Progenitor cell of endocrine pancreas (in vitro differentiated cells): ENCODE measurements at places on chromosomes 6 and 20. TPM values are rescaled to one million over a fixed set of nuclear protein-coding genes. Genes with fewer than 3 reads are reported as not detected.
A peak's percentile ranks its signal among the peaks of the same experiment; 100 is the strongest.

Gene TDRD6
- total RNA-seq, result 0.17 and 0.93 TPM in 2 replicates

Gene SYNCRIP
- total RNA-seq, result 127 and 136 TPM in 2 replicates

Gene TXNDC5
- total RNA-seq, result 71.6 and 86.6 TPM in 2 replicates

Gene EPPIN
- total RNA-seq, result not detected in 2 replicates

Gene UBE2C
- 63.9 and 69.0 TPM in 2 replicates for total RNA-seq

Gene ACTL10
- 0.36 and 0.38 TPM in 2 replicates for total RNA-seq

Gene B3GAT2
- total RNA-seq, result 1.1 and 1.8 TPM in 2 replicates

Gene MYLK2
- total RNA-seq, result 0.38 and 0.42 TPM in 2 replicates

Gene PRDM13
- not detected in 2 replicates for total RNA-seq

DNA sequence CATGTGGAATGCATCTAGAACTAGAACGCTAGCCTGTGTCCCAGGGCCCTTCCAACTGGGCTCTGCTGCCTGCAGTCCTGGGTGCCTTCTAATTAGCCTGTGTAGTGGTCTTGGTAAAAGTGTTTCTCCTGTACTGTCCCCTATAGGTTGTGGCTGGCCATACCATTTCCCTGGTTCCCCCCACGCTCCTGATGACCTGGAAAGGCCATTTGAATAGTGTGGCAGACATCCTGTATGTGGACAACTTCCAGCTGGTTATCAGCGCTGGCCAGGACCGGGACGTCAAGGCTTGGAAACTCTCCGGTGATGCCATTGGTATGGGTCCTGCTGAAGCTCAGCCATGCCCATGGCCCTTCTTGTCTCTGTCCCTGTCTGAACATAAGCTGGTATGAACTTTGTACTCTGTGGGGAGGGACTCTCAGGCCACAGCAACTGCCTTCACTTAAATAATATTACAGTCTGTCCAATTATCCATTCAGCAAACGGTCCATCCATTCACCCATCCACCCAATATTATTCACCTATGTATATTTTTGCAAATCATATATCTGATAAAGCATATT, 60.7 kb downstream of the SUN5 start:
- no peaks in the 10 kb centered on the region for H3K27me3 ChIP-seq
- H3K4me1 ChIP-seq, result no peaks in the 10 kb centered on the region
- no peak overlapping the region for H3K4me3 ChIP-seq
- no peak overlapping the region for H3K27ac ChIP-seq
- DNase-seq, result no peak

- DNase-seq, result no peak
- H3K27ac ChIP-seq, result no peak overlapping the region
- H3K4me3 ChIP-seq, result no peak overlapping the region
These were observed 363.8 kb downstream of the RNGTT start for GRCh38 chr6:88599571-88599970.

- H3K27ac ChIP-seq, result no peak overlapping the region
- H3K36me3 ChIP-seq, result no peaks in the 10 kb centered on the region
- peaks cover 47% of the 10 kb centered on the region for H3K27me3 ChIP-seq
- H3K4me3 ChIP-seq, result no peak overlapping the region
These were observed 89.7 kb downstream of the CD40 start for GRCh38 chr20:46207793-46208192.

- H3K27me3 ChIP-seq, result no peaks in the 10 kb centered on the region
- DNase-seq, result no peak
- no peak overlapping the region for H3K27ac ChIP-seq
These were observed 255.9 kb downstream of the LAMA2 start for GRCh38 chr6:129138739-129139405.

- no peaks in the 10 kb centered on the region for H3K36me3 ChIP-seq
- DNase-seq, result no peak
- no peaks in the 10 kb centered on the region for H3K4me1 ChIP-seq
These were observed 9.9 kb upstream of the WFDC2 start for GRCh38 chr20:45459606-45460005.

GRCh38 chr6:1381481-1382330, 7.7 kb upstream of the FOXF2 start:
- no peak overlapping the region for H3K4me3 ChIP-seq
- H3K27me3 ChIP-seq, result peaks cover 83% of the 10 kb centered on the region
- H3K4me1 ChIP-seq, result no peaks in the 10 kb centered on the region
- peak; percentile 85 for DNase-seq

- H3K36me3 ChIP-seq, result no peaks in the 10 kb centered on the region
- no peak for DNase-seq
- H3K4me3 ChIP-seq, result no peak overlapping the region
These were observed 3.4 kb downstream of the OXT start for GRCh38 chr20:3074812-3075211.

GRCh38 chr6:38445336-38445735, 194.4 kb downstream of the BTBD9 start:
- H3K4me1 ChIP-seq, result no peaks in the 10 kb centered on the region
- no peak for DNase-seq
- H3K27me3 ChIP-seq, result no peaks in the 10 kb centered on the region
- H3K4me3 ChIP-seq, result no peak overlapping the region
- H3K36me3 ChIP-seq, result peaks cover 3% of the 10 kb centered on the region

- DNase-seq, result no peak
- H3K36me3 ChIP-seq, result peaks cover 2% of the 10 kb centered on the region
- peaks cover 21% of the 10 kb centered on the region for H3K4me1 ChIP-seq
- no peak overlapping the region for H3K27ac ChIP-seq
These were observed 158.5 kb upstream of the ARID1B start for GRCh38 chr6:156618600-156619205.

- no peak overlapping the region for H3K4me3 ChIP-seq
- peaks cover 12% of the 10 kb centered on the region for H3K27me3 ChIP-seq
- H3K27ac ChIP-seq, result no peak overlapping the region
- H3K36me3 ChIP-seq, result no peaks in the 10 kb centered on the region
- no peak for DNase-seq
These were observed 194.6 kb downstream of the CDH26 start for GRCh38 chr20:60152792-60153191.

DNA sequence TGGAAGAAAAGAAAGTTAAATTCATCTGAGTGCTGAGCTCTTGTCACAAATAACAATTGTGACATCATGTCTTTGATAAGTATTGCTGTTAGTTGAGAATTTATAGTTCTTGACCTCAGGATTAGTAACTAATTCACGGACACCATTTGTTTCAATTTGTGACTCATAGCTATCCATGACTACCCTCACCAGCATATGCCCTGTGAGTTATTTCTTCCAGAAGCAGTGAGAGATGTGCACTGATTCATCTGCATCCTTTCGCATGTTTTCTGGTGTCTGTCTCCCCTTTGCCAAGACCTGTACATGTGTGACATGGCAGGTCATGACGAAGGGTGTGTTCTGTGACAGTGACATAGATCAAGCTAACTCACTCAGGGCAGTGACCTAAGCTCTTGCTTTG, 86.9 kb downstream of the SOBP start:
- no peaks in the 10 kb centered on the region for H3K36me3 ChIP-seq
- H3K27me3 ChIP-seq, result no peaks in the 10 kb centered on the region
- DNase-seq, result no peak
- no peak overlapping the region for H3K4me3 ChIP-seq

- H3K4me3 ChIP-seq, result no peak overlapping the region
- no peaks in the 10 kb centered on the region for H3K4me1 ChIP-seq
- no peak overlapping the region for H3K27ac ChIP-seq
- peaks cover 19% of the 10 kb centered on the region for H3K36me3 ChIP-seq
- DNase-seq, result no peak
- no peaks in the 10 kb centered on the region for H3K27me3 ChIP-seq
These were observed 18.6 kb downstream of the MTG2 start for GRCh38 chr20:62201173-62202082.

DNA sequence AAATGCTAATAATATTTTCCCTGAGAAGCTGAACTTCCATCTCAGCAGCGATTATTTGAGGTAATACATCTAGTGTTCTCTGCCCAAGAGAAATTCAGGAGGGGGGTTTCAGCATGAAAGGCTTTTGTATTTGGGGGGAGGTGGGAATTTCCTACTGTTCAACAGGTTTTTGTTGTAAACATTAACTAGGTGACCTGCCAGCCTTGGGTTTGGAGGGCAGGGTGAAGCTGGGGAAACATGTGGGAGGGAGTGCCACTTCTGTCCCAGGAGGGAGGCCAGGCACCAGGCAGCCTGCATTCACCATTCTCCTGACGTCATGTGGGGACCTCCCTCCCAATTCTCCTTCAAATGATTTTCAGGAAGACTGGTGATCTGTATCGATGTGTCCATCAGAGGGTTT, 37.7 kb upstream of the PKHD1 start:
- no peaks in the 10 kb centered on the region for H3K36me3 ChIP-seq
- no peak overlapping the region for H3K4me3 ChIP-seq
- H3K27ac ChIP-seq, result peak overlapping the region; percentile 19
